Bladder microvascular endothelial cell (primary cell): ENCODE measurements at places on chromosomes 5 and 9. TPM values are rescaled to one million over a fixed set of nuclear protein-coding genes. Genes with fewer than 3 reads are reported as not detected.

The C5orf46 gene
- total RNA-seq: not detected in 2 replicates

The CDH9 gene
- not detected in 2 replicates for total RNA-seq

The LMBRD2 gene
- 4.4 and 12.1 TPM in 2 replicates for total RNA-seq

The IFNB1 gene
- total RNA-seq: not detected in 2 replicates

The PAEP gene
- not detected in 2 replicates for total RNA-seq
